EH (cell line): ENCODE measurements at places on chromosomes 7 and 10.

DNA sequence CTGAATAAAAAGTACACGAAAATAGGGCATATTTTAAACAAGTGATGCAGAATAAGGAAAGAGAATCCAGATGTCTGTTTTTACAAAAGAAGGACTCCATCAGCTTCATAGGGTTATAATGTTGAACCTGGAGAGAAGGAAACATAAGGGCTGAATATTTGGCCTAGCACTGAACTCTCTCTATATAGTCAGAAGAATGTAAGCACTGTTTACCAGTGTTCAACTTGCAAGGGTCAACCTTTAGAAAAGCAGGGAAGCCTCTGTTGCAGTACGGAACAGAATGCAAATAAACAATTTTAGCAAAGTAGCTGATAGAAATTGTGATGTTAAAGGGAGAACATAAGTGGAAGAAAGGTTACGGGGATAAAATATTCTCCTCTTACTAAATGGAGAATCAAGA, 16.2 kb downstream of the CDK6 start:
- no peak for DNase-seq

DNA sequence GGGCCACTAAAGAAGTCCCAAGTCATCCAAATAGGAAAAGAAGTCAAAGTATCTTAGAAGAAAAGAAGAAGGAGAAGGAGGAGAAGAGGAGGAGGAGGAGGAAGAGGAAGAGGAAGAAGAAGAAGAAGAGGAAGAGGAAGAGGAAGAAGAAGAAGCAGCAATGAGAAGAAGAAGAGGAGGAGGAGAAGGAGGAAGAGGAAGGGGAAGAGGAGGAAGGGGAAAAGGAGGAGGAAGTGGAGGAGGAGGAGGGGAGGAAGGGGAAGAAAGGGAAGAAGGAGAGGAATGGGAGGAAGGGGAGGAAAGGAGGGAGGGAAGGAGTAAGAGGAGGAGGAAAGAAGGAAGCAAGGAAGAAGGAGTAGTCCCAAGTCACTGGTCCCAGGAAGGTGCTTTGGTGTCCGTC, 21.7 kb upstream of the RADIL start:
- DNase-seq, result no peak

DNA sequence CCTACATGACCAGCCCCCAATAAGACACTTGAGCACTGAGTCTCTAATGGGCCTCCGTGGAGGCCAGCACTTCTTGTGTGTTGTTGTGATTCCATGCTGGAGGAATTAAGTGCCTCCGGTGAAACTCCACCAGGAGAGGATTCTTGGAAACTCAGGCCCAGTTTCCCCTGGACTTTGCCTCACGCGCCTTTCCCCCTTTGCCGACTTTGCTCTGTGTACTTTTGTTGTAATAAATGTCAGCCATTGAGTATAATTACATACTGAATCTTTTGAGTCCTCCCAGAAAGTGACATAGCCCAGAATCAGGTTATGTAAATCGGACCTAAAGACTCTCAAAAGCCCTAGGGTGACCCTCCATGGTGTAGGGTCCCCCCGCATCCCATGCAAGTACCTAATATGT, 82.4 kb downstream of the DLG5 start:
- no peak for DNase-seq

DNA sequence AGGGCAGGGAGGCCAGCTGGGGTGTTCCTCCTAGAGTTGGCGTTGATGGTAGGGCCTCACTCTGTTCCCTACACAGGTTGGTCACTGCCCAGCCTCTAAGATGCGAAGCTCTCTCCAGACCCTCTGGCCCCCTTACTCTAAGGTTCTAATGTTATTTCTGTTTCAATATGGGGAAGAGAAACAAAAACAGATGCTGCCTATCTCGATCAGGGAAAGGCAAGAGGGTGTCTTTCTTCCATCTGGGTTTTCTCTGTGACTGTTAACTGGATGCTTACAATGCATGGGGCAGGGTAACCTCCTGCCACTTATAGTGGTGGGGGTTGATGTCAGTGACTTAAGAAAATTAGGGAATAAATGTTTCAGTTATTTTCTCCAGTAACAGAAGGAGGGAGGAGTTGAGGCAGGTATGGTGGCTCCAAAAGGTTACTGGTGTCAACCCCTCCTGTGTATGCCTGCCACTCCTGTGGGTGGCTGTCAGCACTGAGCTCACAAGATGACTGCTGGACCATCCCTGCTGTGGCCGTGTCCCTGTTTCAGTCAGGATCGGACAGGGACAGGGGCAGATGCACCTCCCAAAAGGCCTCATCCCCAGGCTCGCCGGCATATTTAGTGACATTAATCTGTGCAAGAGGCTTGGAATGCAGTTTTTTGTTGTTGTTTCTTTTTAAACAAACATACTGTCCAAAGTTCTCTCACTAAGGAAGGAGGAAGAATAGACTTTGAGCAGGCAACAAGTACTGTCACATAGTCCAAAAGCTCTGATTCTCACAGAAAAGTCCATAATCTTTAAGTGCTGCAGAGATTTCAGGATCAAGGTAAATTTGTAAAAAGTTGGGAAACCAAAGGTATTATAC, 39.6 kb upstream of the SYPL1 start:
- DNase-seq, result peak; percentile 18

GRCh38 chr7:98875501-98875900, 2.8 kb upstream of the TRRAP start:
- no peak for DNase-seq

- DNase-seq, result peak; percentile 20
Observed at GRCh38 chr7:100476903-100477870, 1.8 kb downstream of the TSC22D4 start.

DNA sequence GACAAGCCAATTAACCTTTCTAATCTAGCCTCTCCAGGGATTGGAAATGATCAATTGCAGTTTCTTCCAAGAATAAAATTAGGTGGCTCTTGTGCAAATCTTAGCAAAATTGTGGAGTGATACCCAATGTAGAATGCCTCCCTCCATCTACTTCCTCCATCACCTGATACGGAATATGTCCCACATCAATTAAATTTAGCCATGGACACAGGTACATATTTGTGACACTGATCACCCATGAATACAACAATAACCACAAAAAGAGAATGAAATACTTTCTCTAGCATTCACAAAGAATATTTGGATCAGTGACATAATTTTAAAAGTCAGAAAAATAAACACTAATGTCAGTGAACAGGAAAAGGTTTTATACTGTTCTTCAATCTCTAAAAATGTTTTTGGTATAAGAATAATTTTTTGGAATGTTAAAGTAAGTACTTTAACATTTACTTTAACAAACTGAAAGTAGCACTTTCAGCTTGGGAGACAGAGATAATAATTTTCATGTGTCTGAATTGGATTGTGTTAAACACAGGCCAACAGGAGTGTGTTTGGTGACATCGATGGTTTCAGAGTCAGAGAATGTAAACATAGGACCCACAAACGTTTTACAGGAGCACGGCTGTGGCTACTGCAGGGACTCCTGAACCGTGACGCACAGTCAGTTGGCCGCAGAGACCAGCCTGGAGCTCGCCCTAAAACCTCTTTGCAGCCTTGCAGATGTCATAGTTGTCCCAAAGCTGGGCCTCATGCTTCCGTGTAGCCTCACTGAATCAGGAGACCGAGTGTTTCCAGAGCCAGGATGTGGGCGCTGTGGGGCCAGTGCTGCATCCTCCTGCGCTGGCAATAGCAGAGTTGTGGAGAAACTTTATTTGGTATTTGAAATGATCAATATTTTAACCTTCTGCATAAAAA, 7.2 kb downstream of the RBM20 start:
- DNase-seq, result peak; percentile 96

- no peak for DNase-seq
Observed at GRCh38 chr10:19817231-19817933, 1.1 kb downstream of the PLXDC2 start.

- peak; percentile 88 for DNase-seq
Observed at GRCh38 chr10:60282771-60283353, 106.8 kb downstream of the ANK3 start.

GRCh38 chr7:99669782-99670181, 10.0 kb downstream of the CYP3A5 start:
- no peak for DNase-seq

- no peak for DNase-seq
Observed at GRCh38 chr7:95558864-95559263, 37.5 kb downstream of the PDK4 start.

DNA sequence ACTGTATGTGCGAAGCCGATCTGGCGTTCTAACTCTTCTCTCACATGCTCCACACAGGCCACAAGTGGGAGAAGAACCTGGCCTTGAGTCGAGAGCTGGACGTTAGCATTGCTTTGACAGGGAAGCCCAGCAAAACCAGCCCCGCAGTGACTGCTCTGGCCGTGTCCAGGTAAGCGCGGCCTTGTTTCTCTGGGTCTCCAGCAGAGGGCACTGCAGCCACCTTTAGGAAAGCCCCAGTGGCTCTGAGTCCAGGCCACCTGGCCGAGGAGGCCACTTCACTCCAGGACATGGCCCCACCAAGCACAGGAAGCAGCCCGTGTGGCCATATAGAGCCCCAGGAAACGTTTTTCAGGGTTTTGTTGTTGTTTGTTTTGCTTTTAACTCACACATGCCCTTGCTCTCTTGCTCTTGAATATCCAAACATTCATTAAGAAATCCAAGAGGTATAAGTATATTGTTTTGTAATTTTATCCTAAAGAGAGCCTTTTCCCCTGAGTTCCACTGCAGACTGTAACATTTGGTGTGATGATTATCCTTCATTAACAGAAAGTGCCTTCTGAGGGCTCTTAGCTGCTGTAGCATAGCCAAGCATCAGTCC, 41.8 kb upstream of the LRRC18 start:
- peak; percentile 52 for DNase-seq

GRCh38 chr10:110083884-110084283, 76.1 kb downstream of the ADD3 start:
- peak; percentile 27 for DNase-seq

- DNase-seq, result no peak
Observed at GRCh38 chr10:82282782-82283456, 407.9 kb downstream of the NRG3 start.

DNA sequence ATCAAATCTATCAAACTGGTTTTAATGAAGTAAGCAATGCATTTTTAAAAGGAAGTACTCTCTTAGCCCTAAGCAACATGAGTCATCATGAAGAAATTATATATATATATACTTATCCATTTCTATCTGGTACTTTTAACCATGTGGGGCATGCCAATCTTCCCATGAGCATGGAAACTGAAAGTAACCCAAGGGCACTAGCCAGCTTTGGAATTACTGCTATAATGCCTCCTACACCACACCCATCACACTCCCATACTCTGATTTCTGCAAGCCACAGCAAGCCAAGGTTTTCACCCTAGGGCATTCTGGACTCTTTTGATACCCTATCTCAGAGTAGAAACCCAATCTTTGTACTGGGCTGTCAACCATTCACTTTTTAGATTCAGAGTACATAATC, 204.6 kb downstream of the IMMP2L start:
- DNase-seq, result peak; percentile 82
